ENCODE measurements at places on chromosomes 5 and 9.

DNA sequence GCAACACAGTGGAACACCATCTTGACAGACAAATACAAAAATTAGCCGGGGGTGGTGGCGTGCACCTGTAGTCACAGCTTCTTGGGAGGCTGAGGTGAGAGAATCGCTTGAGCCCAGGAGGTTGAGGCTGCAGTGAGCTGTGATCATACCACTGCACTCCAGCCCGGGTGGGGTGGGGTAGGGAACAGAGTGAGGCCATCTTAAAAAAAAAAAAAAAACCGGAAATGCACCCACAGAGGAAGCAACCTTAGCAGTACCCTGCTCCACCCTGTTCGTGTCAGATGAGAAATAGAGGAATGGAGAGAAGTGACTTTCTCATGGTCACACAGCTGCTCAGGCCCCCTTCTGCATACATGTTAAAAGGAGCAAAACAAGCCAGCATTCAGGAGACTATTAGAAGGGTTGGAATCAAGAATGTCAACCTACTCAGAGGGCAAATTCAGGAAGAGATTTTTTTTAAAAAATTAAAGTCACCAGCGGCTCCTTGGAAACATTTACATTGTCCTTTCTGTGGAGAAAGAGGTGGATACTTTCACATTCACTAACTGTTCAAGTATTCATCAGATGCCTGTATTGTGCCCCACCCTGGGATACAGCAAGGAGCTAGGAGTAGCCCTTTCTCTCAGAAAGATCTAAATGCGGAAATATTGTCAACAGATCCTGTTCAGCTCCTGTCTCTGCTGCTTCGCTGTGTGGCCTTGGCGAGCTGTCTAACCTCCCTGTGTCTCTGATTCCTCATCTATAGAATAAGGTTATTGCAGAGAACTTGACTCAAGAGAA is 41.0 kb downstream of the CYFIP2 start:
- no peak for DNase-seq

GRCh38 chr9:27591093-27591492 is 17.8 kb upstream of the C9orf72 start:
- no peak for DNase-seq

DNA sequence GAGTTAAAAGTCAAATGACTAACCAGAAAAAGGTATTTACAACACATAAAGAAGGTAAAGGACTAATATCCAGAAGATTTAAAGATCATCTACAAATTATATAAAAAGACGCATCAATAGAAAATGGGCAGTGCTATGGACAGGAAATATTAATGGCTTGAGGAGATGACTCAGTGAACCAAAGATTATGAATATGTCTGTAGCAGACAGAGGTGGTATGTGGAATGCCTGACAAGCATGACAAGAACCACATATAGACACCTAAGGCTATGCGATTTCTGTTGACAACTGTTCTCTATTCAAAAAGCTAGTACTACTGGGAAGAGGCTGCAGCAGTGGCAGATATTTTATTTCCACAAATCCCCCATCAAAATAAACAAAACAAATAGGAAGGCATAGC is 177.0 kb upstream of the SH3GL2 start:
- no peak for DNase-seq

GRCh38 chr5:121962958-121963357 is 1.2 kb downstream of the SRFBP1 start:
- DNase-seq: no peak

GRCh38 chr9:120331913-120332312 is 248.1 kb downstream of the CDK5RAP2 start:
- no peak for DNase-seq

DNA sequence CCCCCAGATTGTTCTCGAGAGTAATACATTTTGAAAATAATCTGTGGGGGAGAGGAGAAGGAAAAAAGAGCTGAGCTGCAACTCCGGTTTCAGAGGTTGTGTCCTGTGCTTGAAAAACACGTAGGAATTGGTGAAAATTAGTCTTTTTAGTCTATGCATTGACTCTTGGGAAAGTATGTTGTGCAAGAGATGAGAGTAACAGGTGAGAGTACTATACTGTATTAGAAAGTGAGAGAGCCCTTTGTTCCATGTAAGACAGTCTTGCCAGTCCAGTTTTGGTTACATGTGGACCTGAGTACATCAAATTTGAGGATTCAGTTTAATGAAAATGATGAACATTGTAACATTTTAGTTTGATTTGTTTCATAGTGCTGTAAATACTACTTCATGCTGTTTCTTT is 27.8 kb downstream of the ERBIN start:
- DNase-seq: no peak

- no peak for DNase-seq
These were observed 172.7 kb upstream of the RIOK2 start for GRCh38 chr5:97355775-97356174.
